ENCODE measurements at places on chromosomes 4 and X.

DNA sequence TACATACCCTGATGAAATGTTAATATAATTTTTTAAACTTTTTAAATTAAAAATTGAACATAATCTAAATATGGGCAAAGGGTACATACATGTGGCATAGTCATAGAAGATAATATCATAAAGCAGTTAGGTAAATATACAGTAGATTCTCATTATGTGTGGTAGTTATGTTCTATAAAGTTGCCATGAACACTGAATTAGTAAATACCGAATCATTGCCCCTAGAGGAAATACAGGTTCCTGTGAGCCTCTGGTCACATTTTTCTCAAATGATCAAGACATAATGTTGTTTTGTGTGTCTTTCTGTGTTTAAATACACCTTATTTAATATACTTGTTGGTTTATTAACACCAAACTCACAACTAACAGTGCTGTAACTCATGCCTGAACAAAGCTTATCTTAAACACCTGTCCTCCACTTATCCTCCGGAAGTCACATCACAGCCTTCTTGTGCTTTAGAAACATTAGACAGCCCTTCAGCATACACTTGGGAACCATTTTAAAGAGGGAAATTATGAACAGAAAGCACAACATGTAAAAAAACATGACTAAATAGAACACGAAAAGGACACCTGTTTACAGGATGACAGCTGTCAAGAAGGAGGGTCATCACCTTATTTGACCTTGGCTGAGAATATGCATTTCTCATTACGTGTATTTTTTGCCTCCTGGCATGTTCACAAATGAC, 169.4 kb upstream of the NAP1L5 start:
- DNase-seq, result no peak

- DNase-seq, result no peak
Observed at GRCh38 chr4:47720787-47721186, 117.1 kb downstream of the CORIN start.

GRCh38 chrX:105323928-105324327, 103.4 kb upstream of the TEX13A start:
- DNase-seq, result no peak

DNA sequence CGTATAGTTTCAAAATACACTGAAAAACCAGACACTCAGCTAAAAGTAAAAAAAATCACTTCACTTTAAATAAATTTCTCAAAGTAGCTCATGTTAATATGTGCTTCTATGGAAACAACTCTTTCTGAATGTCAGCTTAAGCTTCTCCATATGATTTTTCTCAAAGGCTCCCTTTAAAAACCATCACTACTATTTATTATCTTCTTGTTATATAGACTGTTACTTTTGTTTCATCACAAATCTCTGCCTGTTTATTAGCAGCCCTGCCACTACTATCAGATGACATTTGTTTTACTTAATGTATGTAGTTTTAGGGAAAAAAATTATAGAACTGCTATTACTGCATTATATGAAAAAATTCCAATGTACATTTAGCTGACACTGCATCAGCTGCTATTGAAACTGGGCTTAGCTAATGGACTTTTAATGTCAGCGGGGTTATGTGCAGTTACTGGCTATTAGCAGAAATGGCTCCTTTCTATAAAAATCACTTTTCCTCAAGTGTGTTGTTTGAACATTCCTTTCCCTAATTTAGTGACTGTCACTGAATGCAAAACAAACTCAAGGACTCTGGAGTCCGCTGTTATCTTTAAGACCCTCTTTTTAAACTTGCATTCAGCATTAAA, 10.8 kb downstream of the UNC5C start:
- DNase-seq, result no peak

DNA sequence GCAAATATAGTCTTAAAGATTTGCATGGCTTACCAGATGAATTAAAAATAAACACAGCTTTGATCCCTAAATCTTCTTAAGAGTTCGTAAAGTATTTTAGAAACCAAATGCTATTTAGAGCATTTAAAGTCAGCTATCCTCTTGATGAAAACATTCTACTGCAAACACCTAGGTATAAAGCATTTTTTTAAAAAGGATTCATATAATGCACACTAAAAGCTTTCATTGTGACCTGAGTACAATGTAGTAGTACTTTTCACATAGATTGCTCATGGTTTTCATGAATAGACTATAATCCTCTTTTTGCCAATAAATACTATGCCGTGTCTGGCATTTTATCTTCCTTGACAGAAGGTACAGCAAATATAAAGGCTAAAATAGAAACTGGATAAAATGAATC, 805.1 kb upstream of the INTU start:
- no peak for DNase-seq

DNA sequence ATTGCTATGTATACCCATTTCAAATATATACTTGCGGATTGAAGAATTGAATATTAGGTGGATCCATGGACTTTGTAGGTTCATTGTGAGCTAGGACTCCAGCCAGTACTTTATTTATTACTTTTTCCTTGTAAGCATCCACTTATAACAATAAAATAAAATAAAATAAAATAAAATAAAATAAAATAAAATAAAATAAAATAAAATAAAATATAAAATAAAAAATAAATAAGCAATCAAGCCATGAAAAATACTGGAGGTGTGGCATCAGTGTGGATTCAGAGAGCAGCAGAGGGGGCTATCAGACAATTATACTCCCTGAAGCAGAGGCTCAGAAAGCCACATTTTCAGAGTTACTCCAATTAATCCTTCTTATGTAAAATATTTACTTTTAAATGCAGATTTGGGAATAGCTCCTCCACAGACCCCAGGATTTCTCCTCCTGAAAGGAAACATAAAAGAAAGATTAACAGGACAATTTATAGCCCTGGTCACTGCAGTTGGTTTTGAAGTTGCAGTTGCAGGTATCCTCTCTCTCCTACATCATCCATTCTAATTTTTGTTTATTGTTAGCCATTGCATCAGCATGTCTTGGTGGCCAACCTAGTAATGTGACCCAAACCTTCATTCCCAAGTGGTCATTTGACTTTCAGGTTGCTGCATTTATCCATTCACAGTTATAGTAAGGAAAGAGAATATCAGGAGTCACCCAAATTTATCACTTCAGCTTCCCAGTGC, 2025.2 kb upstream of the IGFBP7 start:
- DNase-seq, result no peak

GRCh38 chrX:154490021-154490413, 412 bp downstream of the SLC10A3 start:
- peak; percentile 76 for DNase-seq

DNA sequence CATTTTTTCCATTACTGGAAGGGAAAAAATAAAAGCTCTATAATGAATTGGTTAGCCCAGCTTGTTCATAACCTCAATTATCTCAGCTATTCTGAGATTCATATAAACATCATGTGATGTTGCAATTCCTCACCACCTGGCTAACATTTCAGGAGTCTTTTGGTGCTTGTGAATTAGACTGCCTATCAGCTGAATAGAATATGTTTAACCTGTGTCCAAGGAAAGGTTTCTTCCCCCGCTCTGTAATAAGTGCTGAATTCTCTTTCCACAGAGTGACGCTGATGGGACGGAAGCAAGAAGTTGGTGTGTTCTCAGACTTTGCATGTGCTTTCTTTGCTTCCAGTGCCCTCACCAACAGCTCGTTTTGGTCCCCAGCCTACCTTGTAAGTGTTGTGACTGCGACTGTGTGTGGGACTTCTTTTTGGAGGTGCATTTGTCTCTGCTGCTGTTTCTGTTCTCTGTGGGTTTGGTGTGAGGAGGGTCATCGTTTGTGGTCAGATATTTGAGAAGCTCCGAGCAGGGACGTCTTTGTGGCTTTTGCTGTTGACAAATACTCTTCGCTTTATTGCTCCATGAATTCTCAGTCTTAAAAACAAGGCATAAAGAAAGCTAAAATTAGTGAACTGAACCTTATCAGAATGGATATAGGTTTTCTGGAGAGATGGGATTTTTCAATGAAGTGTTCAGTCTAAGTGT, 61.7 kb downstream of the PPARGC1A start:
- no peak for DNase-seq

- DNase-seq, result no peak
Observed at GRCh38 chrX:39459952-39460351, 637.8 kb downstream of the BCOR start.

- no peak for DNase-seq
Observed at GRCh38 chr4:121377076-121377475, 3.7 kb downstream of the QRFPR start.

- no peak for DNase-seq
Observed at GRCh38 chr4:40040908-40041307, 15.7 kb upstream of the N4BP2 start.

- DNase-seq, result no peak
Observed at GRCh38 chrX:72545990-72546389, 26.7 kb downstream of the HDAC8 start.

DNA sequence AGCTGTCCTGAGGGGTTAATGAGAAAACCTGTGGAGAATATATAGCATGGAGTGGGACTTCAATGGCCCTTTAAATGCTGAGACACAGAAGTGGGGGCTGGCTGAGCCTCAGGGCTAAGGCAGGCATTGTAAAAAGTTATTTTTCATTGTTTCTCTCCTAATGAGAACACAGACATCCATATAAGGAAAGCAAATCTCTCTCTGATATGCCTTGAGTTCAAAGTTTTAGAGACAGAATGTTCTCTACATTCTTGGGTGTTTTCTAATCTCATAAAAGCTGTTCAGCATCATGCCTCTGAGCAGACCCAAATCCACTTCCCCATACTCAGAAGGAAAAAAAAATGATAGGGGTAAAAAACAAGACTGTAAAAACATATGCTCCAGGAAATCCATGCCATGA, 16.8 kb upstream of the RAB40A start:
- no peak for DNase-seq

- DNase-seq, result no peak
Observed at GRCh38 chrX:71096760-71097032, 1.0 kb downstream of the FOXO4 start.

DNA sequence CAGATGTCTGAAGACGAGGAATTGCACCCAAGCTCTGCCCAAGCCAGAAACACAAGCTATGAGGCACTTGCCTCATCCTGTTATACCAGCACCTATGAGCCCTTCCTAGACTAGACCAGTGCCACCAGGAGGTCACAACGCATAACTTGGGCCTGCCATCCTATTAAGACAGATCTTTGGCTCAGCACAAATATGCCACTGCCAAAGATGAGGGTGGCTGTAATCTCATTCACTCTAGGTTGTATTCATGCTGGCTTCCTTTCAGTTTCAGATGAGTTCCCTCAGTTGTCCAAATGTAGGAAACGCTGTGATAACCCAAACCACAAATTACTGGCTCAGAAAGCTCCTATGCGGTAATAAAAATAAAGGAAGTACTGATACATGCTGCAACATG, 76.5 kb upstream of the CITED1 start:
- no peak for DNase-seq

- DNase-seq, result no peak
Observed at GRCh38 chr4:56817840-56818491, 3.5 kb downstream of the SPINK2 start.

All from Karpas-422 (cell line).